NT2/D1 (cell line): ENCODE measurements at places on chromosomes 16 and 17.

DNA sequence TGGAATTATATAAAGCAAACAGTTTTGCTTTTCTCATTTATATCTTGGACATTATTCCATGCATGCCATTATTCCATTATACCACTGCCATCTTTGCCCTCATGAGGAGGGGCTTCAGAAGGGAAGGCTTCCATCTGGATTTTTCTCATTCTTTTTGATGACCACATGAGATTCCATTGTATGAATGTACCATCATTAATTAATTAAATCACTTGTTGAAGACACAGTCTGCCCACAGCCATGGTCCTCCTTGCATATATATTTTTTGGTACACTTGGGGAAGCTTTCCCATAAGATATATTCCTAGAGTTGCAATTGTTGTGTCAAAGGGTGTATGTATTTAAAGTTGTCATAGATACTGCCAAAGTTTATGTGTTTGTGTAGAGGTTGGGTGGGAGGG, 7.1 kb downstream of the ARL4D start:
- no peak for DNase-seq

DNA sequence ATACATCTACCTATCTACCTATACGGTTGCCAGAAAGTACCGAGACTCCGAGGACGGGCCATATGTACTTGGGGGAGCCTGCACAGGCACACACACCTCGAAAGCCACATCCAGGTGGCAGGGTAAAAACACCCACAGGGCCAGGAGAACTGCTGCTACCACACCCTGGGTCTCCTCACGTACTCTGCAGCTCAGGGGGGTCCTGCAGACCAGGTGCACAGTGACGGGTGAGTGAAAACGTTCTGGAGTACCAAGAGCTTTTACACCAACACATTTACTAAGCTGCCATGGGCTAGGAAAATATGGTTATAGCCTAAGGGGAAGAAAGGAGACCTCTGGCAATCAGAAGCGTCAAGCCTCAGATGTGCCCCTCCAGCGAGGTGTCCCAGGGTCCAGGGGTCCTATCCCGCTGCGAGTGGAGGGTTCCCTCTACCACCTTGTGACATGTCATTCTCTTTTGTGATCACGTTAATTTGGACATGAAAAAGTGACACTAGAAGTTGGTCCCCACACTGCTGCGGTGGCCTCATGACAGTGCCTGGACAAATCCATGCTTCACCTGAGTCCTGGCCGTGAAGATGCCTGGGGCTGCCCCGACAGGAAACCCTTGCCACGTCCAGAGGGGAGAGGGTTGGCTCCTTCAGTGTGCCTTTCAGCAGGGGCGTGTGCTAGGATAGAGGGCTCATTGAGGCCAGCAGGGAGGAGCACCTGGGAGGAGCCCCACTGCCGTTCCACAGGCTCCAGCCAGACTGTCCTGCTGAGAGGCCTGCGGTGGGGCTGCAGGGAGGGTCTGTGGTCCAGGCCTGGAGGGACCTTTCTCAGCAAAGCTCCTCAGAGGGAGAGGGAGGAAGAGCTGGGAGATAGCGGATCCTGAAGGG, 1.8 kb downstream of the CANT1 start:
- DNase-seq: no peak

- DNase-seq: no peak
Observed at GRCh38 chr17:82848022-82848592, 8.3 kb upstream of the ZNF750 start.

GRCh38 chr17:81388612-81389367, 6.5 kb upstream of the BAHCC1 start:
- DNase-seq: no peak
